Osteocyte (in vitro differentiated cells): ENCODE measurements at places on chromosomes 5 and 9.
A peak's percentile ranks its signal among the peaks of the same experiment; 100 is the strongest.

DNA sequence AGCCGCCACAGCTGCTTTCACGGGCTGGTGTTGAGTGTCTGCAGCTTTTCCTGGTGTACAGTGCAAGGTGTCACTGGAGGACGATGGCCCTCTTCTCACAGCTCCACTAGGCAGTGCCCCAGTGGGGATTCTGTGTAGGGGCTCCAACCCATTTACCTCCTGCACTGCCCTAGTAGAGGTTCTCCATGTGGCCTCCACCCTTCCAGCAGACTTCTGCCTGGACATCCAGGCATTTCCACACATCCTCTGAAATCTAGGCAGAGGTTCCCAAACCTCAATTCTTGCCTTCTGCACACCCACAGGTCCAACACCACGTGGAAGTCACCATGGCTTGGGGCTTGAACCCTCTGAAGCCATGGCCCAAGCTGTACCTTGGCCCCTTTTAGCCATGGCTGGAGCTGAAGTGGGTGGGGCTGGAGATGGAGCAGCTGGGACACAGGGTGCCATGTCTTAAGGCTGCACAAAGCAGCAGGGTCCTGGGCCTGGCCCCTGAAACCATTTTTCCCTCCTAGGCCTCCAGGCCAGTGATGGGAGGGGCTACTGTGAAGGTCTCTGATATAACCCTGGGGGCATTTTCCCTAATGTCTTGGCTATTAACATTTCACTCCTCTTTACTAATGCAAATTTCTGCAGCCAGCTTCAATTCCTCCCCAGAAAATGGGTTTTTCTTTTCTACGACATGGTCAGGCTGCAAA is 82.0 kb downstream of the MLLT3 start:
- no peak for DNase-seq

- DNase-seq = no peak
Observed at GRCh38 chr5:117333011-117333410, 758.4 kb upstream of the SEMA6A start.

- no peak for DNase-seq
Observed at GRCh38 chr5:77993855-77994318, 217.7 kb upstream of the TBCA start.

GRCh38 chr9:70542311-70542931 is 128.0 kb upstream of the KLF9 start:
- DNase-seq = no peak

- no peak for DNase-seq
Observed at GRCh38 chr9:83471241-83471640, 67.0 kb downstream of the FRMD3 start.

DNA sequence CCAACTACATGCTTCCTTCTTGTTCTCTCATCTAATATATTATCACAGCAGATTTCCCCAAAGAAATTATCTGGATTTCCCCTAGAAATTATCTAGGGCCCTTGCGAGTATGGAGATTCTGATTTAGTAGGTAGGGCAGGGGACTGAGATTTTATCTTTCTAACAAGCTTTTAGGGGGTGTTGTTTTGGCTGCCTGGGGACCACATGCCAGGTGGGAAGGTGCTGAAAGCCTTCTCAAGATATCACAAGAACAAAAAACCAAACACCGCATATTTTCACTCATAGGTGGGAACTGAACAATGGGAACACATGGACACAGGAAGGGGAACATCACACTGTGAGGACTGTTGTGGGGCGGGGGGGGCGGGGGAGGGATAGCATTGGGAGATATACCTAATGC is 146.5 kb upstream of the CDH10 start:
- DNase-seq = no peak

- DNase-seq = no peak
Observed at GRCh38 chr5:14908172-14908571, 36.6 kb upstream of the ANKH start.

- no peak for DNase-seq
Observed at GRCh38 chr9:101991926-101992325, 253.5 kb upstream of the GRIN3A start.

DNA sequence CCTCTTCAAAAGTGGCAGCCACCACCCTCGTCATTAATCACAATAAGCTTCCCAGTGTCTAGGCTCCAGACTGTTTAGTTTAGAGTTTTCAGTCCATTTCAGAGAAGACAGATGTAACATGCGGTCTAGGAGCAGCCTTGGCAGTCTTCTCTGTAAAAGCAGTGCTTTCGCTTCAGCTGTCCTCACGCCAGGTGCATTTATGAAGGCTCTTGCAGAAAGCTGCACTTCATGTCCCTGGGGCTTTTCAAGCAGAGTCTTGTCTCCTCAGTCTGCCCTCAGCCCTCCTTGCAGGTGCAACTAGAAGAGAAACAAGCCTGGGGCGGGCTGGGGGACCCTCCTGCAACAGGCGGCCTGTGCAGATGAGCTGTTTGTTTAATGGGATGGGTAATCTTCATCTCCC is 281.9 kb downstream of the DRD1 start:
- no peak for DNase-seq

DNA sequence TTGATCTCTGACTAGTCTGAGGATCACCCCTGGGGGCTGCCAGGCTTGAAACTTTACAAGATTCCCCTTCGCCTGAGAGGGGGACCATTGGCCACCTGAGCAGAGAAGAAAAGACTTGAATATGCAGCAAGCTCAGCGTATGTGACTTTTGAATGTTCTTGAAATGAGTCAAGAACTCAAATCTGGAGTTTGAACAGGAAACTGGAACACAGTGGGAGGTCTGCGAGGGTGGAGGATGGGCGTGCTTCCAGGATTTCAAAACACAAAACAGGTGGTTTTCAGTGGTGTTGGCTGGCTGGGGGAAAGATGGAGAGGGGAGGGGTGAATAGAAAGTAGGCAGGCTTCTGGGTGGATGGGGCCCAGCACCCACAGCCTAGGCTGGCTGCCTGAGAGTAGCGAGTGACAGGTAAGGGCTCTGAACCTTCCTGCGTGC is 40.6 kb downstream of the TMEM174 start:
- DNase-seq = no peak

DNA sequence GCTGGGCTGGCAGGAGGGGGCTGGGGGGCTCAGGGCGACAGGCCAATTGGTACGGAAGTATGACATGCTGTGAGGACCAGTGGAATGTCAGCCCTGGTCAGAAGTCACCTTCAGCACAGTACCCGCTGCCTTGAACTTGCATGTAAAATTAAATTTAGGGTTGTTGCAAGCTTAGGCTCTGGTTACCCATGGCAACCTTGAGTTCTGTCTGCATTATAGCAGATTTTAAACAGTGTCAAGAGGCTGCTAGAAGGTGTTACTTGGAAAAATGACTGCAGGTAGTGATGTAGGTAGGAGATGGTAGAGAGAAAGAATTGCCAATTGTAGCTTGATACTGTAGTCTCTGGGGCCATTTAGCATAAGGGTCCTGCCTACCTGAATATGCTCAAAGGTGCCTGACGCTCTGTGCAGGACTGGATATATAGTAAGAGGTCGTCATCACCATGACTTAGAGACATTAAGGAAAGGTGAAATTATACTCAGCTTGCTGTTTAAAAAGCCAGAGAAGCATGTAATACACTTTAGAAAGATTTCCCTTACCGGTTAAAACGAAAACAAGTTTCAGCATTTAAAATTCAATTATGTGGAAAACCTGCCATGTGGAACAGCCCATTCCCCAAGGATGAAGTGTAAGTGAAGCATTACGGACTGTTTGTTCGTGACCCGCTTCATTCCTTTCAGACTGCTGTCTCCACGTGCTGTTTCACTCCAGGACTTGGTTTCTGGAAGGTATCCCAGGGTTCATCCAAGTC is 169.0 kb downstream of the PDZD2 start:
- no peak for DNase-seq

DNA sequence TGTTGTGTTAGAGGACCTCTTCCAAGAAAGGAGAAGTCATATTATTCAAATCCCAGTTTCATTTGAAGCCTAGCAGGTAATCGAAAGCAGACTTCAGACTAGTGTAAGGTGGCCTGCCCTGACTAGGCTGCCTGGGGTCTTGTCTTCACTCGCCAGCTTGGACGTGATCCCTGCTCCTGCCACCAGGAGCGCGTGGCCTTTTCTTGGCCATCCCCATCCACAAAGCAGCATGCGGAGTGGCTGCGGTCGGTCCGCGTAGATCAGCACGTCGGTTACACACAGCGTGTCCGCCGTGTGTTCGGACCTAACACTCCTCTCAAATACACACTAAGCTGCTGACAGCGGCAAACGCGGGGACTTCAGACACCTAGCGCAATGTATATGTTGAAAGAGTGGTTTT is 37.3 kb downstream of the CFAP77 start:
- DNase-seq = no peak

DNA sequence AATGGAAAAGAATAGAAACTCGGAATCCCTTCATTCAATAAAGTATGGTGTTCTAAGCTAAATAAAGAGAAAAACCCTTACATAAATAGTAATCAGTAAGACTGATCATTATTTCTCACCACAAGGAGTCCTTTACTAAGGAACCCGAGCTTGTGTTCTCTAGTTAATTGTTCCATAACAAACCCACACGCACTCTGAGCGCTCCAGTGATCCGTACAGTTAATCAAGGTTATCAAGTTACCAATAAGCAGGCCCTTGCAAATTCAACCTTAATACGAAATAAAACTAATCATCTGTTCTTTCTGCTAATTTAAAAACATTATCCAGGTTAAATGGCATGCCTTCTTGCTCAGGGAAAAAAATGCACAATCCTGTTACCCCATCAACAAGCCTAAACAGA is 224.4 kb downstream of the FRMD3 start:
- no peak for DNase-seq

DNA sequence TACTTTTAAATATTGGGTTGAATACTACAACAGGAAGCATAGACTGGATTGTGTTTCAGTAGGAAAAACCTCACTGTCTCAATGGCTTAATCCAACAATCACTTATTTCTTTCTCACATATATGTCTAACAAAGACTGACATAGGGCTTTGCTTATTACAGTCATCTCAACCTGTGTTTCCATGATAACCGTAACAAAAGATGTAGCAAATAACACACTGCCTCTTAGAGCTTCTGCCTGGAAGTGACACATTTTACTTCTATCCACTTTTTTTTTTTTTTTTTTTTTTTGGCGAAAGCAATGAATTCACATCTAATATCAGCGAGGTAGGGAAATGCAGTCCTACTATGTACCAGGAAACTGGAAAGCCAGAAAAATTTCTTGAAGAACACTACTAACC is 204.9 kb upstream of the CDKN2B start:
- no peak for DNase-seq

DNA sequence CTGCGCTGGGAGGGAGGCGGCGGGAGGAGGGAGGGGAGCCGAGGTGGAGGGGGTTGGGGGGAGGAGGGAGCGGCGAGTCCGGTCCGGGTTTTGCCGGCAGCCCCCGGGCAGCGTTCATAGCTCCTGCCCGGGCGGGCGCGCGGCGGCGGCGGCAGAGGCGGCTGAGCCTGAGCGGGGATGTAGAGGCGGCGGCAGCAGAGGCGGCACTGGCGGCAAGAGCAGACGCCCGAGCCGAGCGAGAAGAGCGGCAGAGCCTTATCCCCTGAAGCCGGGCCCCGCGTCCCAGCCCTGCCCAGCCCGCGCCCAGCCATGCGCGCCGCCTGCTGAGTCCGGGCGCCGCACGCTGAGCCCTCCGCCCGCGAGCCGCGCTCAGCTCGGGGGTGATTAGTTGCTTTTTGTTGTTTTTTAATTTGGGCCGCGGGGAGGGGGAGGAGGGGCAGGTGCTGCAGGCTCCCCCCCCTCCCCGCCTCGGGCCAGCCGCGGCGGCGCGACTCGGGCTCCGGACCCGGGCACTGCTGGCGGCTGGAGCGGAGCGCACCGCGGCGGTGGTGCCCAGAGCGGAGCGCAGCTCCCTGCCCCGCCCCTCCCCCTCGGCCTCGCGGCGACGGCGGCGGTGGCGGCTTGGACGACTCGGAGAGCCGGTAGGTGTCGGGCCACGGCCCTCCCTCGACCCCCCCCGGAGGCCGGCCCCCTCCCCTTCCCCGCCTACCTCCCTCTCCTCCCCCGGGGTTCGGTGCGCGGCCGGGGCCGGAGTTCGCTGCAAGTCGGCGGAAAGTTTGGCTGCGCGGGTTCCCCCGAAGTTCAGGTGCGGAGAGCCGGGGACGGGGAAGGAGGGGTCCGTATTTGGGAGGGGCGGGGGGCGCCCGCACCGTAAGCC is at the start of gene CXXC5:
Gene CXXC5, plus strand, starts transcription at position 145 of the 877 bp plus-strand sequence. CDS start 32,175 bp downstream, outside the sequence.
- peak; percentile 96 for DNase-seq

DNA sequence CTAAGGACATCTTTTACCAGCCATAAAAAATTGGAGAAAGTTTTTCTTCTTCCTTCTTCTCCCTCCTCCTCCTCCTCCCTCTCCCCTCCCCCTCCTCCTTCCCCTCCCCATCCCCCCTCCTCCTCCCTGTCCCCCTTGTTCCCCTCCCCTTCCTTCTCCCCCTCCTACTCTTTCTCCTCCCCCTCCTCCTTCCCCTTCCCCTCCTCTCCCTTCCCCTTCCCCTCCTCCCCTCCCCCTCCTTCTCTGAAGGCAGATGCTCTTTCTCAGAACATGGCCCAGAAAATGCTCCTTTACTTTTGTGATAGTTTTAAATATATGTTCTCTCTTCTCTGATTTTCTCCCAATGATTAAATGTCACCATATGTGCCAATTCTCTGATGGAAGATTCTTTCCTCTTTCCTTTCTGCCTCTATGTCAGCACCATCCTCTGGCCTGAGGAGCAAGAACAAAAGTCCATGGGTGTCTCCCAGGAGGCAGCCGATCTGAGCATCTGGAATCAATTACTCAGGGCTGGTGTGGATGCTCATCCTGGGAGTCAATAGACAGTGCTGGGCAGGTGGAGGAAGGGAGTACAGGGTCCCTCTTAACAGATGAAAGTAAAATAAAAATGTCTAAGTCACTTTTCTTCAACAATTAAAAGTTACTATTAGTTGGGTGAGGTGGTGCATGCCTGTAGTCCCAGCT is 63.0 kb upstream of the GNA14 start:
- DNase-seq = no peak

DNA sequence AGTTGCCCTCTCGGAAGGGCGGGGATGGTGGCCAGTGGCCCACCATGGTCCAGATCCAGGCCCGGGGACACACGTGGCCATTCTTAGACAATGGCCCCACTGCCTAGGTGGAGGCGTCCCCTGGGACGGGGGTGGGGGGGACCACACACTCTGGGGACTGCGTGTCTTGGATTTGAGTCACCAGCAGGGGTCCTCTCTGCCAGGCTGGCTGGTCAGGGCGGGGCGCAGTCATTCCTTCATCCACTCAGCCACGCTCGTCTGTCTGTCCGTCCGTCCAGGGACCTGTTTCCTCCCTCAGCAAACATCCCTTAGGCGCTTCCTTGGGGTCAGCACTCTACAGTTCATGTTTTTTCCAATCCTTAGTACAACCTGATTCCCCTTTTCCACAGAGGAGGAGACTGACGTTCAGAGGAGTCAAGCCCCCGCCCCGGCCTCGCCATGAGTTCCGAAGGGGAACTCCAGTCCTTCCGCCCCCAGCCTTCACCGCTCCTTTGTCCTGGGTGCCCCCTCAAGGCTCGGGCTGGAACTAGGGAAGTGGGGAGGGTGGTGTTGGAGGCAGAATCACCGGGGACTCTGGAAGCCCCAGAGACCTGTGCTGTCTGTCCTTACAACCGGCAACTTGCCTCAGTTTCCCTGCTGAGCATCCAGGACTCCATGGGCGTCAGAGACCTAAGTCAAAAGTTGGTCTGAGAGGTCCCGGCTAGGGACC is 276.6 kb upstream of the MVB12B start:
- DNase-seq = no peak

- no peak for DNase-seq
Observed at GRCh38 chr9:2486988-2487387, 134.6 kb upstream of the VLDLR start.

- no peak for DNase-seq
Observed at GRCh38 chr5:123874600-123875201, 362.7 kb downstream of the CSNK1G3 start.
